ENCODE measurements at places on chromosomes 7 and 10.

DNA sequence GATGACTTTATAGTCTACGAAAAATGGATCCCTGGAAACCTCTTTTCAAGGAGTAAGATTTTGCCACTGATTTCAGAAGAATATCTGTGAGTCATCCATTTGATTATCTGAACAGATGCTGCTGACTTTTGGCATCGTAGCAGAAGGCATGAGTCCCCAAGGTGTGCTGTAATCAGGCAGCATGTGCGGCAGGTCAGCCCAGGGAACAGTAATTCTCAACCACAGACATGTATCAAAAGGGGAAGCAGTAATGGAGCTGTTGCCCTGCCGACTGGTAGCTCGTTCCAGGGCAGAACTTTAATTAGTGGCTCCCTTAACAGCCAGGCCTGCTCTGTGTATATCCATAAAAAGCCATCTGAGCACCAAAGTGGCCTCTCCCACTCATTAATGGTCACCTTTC, 5.7 kb upstream of the VWC2 start:
- no peak for DNase-seq

GRCh38 chr10:14656052-14656730, 118.5 kb downstream of the FAM107B start:
- no peak for DNase-seq

DNA sequence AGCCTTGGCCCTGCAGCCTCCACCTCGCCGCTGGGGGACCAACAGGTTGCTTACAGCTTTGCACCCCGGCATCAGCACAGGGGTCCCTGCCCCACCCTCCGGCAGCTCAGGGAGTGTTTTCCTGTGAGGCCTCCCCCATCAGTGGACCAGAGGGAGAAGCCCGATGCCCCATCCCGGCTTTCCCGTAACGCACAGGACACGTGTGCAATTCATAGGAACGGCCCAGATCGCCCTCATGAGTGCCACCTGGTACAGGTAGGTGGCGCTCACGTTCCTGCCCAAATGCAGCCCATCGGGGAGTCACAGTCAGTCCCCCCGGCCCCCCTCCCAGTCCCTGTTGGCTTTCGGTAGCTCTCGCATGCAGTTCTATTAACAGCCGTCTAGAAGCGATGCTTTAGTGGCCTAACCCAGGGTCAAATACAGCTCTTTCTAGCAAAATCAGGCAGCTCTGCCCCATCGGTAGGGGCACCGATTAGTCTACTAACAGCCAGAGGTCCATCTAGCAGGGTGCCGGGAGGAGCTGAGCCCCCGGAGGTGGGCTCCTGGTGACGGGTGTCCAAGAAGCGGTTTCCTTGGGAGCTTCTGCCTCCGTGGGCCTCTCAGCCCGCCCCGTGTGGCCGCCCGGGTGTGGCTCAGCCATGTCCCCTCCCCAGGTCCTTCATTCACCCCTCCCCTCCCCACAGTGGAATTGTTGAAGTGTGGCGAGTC, 48.4 kb upstream of the GTF2IRD1 start:
- no peak for DNase-seq

- no peak for DNase-seq
Measured at GRCh38 chr7:24932815-24933214, 47.2 kb downstream of the OSBPL3 start.

DNA sequence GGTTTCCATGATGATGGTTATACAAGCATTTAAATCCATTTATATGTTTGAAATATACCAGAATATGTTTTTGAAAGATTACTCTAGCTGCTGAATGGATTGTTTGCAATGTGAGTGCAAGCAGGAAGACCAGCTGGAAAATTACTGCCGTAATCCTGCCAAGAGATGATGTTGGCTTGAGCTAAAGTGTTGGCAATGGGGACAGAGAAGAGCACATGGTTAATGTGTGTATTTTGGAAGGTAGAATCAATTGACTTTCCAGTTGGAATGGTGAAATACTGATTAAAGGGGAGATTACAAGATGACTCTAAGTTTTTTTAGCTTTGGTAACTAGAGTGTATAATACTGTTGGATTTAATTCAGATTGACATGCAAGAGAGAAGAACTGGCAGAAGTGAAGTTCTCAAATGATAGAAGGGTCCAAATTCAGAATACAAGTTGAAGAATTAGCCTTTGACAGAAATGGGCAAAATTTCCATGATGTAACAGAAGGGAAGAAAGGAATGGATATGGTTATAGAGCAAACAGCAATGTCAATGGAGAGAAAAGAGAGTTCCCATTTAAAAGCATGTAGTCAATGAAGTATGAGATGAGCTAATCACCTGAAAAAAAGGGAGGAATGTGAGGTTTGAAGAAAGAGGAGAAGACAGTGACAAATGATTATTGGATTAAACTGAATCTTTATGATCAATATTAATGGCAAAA, 422.0 kb downstream of the CDC14C start:
- DNase-seq, result no peak

DNA sequence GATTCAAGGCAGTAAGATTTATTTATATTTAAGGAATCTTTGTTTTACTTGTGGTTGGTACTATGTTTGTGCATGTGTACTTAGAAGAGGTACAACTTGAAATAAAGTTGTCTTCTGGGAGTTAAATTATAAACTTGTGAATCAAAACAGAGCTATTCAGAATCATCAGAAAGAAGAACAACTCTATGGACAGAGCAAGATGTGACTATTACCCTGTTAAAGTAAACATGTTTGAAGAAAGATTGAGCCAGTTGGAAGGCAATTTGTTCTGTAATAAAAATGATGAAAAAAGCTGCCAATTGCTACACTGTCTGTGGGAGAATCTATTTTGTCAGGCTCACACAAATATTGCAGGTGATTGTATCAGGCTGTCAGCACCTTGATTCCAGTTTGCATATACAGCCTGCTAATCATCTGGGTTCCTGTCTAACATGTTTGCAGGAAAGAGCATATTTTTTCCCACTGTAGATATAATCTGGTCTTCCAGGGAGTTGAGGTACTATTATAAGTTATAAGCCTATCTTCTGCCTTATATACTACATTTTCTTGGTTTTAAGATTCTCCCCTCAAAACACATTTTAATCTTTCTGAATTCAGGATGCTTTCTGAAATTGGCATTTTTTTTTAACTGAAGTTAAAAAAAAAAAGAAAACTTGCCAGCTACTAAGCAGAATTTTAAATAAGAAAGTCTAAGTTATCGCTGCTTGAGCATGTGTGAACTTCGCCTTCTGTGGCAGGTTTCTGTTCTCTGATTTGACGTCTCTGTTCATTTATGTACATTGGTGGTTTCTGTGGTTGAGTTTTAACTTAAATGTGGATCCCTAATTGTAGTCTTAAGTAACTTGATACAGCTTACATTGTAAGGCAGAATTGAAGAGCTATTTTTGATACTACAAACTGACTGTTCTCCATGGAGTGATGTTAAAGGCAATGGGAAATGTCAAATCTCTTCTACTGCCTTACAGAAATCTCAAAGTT, 46.0 kb downstream of the ZNRF2 start:
- no peak for DNase-seq

DNA sequence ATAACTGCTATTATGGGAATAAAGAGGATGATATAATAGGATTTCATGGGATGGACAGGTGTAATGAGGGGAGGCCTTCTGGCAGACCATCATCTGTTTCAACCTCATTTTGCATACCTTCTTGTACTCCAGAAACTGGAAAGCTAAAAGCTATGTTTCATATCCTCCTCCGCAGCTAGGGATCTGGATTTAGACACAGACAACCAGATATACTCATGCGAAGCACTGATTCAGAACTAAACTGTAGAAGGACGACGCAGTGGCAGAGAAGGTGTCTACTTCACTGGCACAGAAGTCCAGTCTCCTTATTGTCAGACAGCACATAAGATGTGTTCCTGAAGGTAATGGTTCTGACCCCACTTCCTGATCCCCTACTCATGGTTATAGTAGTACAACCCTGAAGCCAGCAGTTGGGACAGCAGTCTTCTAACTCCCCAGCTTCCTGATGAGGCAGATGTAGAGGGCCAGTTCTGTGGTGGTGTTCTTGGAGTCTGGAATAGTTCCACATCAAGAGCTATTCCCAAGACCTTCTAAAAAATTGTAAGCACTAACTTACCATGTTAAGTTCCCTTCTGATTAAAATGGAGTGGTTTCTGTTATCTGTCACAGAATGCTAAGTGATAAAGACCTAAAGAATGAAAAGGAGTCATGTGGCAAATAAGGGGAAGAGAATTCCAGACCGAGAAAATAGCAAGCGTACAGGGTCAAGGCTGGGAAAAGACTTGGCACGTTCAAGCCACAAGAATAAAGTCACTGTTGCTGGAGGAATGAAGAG, 550.3 kb downstream of the GRM8 start:
- no peak for DNase-seq

GRCh38 chr7:49228426-49229098, 304.2 kb downstream of the CDC14C start:
- no peak for DNase-seq

GRCh38 chr7:120272261-120272660, 714 bp upstream of the KCND2 start:
- DNase-seq, result no peak

- no peak for DNase-seq
Measured at GRCh38 chr10:11145495-11145855, 127.8 kb downstream of the CELF2 start.
